ENCODE measurements at places on chromosomes 7 and 10.

GRCh38 chr7:106652909-106653308 lies 8.0 kb downstream of the CCDC71L start:
- DNase-seq = no peak

GRCh38 chr7:150953061-150953997 lies 24.8 kb downstream of the KCNH2 start:
- DNase-seq = no peak

DNA sequence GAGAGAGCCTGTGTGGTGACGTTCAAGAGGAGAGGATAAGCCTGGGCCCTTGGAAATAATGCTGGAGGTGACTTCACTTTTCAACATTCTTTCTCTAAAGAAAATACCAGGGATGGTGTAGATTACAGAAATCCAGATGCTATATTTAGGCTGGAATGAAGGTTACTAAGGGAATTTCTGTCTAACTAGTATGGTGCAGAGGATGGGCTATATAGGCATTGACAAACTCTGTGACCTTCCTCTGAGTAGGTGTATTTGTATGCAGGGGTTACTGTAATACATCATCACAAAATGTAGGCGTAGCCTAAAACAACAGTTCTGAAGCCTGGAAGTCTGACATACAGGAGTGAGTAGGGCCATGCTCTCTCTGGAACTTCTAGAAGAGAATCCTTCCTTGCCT lies 155.3 kb upstream of the INHBA start:
- no peak for DNase-seq

DNA sequence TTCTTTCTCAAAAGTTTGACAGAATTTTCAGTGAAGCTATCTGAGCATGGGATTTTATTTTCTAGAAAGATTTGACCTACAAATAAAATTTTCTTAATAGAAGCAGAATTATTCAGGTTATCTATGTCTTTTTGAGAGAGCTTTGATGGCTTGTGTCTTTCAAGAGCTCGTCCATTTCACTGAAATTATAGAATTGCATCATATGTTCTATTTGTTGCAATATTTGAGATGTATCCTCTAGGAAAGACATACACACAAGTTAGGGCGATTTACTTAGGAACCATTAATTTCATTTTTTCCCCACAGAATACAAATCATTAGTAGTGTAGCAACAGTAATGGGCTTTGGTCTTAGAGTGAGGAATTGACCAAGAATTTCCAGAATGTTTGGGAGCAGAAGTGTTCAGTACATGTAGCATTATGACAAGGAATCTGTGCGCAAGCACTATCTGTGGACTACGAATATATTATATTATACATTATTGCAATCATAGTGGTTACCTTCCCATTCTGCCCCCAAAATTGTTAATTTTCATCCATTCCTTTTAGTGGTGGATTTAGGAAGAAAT lies 12.8 kb upstream of the COL17A1 start:
- DNase-seq = no peak

- DNase-seq = no peak
These were observed 386 bp upstream of the AS3MT start for GRCh38 chr10:102868911-102869257.

DNA sequence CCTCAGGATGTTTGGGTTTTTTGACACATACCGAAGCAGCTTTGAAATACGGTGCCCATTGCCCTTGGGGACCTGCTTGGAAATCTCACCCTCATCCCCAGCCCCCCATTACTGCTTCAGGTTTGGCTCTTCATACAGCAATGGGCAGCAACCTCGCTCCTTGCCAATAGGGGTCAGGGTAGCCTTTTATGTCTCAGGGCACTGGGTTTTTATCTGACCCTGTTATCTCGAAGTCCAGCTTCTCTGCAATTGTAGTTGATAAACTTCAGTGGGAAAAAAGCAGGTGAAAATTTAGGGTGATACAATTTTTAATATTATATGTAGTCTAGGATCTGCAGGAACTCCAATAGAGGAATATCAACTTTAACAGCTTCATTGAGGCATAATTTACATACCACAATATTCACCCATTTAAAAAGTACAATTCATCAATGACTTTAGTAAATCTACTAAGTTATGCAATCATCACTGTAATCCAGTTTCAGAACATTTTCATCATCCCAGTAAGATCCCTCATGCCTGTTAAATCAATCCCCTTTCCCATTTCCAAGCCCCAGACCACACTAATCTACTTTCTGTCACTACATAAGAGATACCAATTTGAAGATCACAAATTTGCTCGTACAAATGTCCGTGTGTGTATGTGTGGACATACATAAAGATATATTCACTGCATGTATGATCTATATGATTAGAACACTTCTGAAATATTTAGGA lies 386.2 kb downstream of the KCNMA1 start:
- DNase-seq = no peak

DNA sequence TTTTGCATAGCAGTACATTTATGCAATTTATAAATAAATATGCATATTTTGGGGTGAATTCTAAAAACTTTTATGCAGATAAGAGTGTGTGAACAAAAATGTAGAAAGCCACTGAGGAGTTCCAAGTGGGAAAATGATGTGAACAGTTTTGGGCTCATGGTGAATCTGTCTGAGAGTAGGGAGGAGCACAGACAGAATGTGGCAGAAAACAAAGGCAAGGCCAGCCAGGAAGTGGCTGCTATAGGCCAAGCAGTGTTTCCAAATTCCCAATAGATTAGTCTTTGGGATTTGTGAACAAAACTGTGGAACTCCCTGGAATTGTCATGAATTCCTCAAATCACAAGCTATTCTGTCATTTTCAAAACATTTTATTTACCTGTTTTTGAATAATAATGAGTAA lies 73.6 kb upstream of the AMPH start:
- no peak for DNase-seq

DNA sequence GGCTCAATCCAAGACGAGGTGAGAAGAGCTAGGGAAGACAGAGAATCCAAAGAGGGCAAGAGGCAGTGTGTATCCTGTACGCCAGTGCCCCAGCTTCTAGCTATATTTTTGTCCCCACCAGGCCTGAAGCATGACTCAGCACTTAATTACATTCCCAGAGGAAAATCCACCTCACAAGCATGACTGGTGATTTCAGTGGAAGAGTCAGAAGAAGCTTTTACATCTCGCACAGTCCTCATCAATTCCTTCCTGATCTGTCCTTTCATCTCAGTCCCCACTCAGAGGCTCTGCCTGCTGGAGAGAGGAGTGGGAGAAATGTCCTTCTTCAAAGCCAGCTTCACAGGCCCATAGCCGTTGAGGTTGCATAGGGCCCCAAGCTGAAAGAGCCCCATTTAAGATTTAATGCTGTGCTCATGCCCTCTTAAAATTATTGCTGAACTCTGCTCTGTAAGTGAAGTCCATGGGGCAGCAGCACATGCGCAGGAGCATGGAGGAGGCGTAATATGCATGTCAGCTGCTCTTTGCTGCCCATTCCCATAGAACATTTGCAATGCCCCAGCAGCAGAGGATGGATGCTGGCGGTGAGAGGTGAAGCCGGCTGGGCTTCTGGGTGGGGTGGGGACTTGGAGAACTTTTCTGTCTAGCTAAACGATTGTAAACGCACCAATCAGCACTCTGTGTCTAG lies 39.0 kb upstream of the AOAH start:
- DNase-seq = no peak

- no peak for DNase-seq
These were observed 183.7 kb upstream of the CDK1 start for GRCh38 chr10:60594476-60595051.

- DNase-seq = no peak
These were observed 281.8 kb downstream of the KCNMA1 start for GRCh38 chr10:77355844-77356243.

DNA sequence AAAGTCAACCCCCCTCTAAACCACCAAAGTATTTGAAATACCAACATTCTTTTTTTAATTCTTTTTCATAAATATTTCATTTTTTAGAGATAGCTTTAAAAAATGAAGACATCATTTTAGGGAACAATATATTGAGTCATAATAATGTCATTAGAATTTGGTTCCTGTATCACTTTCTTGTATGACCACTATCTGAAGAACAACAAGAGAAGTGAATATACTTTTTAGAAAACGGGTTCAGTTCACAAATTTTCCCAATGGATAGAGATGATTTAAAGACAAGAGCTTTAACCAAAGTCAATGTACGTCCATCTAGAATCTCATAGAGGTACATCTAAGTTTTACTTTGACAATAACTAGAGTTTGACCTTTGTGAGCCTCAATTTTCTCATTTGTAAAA lies 48.2 kb downstream of the CUBN start:
- no peak for DNase-seq

DNA sequence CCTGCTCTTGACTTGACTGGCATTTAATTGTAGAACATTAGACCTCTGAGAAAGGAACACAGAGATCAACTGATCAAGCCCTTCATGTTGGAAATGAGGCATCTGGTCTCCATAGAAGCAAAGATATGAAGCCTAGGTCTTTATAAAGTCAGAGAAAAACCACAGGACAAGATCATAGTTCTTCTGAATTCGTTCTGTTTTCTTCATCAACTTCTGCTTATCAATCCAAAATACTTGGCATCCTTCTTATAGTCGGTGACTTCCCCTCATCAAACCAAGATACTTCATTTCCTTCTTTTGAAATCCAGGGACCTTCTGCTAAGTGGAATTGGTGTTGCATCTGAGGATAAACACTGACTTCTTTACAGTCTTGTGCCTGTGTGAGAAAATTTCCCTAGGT lies 77.1 kb upstream of the PRKCQ start:
- DNase-seq = no peak

DNA sequence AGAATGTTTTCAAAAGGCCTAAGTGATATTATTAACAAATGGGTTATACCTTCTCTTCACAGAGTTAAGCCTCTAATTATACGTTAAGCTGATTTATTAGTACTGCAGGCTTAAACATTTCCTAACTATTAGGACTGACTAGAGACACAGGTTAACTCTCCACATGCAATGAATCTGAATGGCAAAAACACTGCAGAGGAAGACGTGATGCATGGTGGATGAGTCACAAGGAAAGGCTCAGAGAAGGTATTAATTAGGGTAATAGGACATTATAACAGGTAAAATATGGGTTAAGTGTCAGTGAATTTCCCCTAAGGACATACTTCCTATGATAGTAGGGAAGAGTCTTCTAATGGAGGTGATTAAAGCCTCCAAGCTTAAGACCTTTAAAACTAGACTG lies 24.7 kb upstream of the SEM1 start:
- no peak for DNase-seq

- no peak for DNase-seq
These were observed 45.6 kb downstream of the SPDYE5 start for GRCh38 chr7:75537731-75538130.

GRCh38 chr10:100568912-100569311 lies 33.2 kb downstream of the HIF1AN start:
- no peak for DNase-seq

DNA sequence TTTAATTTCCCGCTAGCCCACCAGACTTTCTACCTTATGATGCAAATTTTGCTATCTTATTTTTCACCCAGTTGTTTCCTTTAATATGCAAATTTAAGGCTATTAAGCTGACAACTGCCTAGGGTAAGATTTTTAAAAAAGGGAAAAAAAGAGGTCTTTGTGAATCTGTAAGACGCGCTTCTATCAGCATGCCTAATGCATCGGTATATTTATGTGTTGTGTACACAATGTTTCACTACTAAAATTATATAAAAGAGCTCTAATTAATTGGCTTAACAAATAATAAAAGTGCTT lies 386.6 kb downstream of the KIF20B start:
- no peak for DNase-seq

GRCh38 chr10:58217612-58218011 lies 50.1 kb downstream of the IPMK start:
- no peak for DNase-seq

DNA sequence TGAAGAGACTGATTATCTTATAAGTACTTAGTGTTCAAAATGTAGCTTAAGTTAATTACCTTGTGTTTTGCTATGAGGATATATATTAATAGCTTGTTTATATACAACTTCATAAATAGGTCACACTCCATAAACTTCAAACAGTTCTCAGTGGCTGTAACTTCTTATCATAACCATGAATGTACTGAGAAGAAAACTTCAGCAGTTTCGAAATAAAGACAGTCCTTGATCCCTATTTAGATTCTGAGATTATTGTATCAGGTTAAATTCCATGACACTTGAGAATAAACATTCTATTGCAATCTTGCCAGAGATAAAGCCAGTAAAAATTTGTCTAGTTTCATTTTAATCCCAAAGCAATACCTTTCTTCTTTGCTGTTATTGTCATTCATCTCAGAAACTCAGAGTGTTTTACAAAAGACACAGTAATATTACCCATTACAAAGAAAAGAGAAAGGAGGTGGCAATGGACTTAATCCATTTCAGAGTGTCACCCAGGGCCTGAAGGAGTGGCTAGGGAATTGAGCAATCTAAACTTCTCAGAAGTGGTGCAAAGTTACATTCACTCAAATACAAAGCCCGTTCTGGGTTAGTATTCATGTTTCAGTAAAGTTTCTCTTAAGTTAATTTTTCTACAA lies 403.6 kb downstream of the SEMA3D start:
- DNase-seq = no peak

GRCh38 chr10:106967452-106967851 lies 197.1 kb downstream of the SORCS1 start:
- DNase-seq = no peak

DNA sequence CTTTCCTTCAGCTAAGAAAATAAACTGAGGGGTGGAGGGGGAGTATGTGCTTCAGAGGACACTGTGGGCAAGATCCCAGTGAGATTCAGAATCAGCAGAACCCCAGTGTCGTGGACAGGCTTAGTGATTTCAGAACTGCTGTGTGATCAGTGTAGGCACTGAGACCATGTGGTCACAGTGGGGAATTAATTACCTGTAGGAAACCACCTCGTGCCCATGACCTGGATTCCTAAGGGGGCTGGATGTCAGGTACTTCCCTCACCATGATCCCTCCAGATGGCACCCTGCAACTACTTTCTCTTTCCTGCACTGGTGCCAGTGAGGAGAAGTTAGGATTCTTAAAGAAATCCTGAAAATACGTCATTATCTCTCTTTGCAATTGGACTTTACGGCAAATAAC lies 64.4 kb downstream of the HBP1 start:
- DNase-seq = peak; percentile 52

DNA sequence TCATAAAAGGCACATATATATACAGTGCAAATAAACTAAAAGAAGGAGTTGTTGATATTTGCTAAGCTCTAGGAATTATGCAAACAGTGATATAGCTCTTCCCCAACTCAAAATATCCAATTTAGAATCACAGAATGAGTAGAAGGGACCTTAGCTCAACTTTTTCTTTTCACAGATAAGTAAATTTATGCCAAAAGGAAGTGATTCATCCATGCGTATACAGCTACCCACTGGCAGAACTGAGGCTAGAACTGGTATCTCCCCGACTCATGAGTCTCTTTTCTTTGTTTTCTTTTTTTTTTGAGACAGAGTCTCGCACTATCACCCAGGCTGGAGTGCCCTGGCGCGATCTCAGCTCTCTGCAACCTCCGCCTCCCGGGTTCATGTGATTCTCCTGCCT lies 54.2 kb upstream of the SVIL start:
- DNase-seq = no peak
